ENCODE measurements at places on chromosomes 11 and 22. TPM values are rescaled to one million over a fixed set of nuclear protein-coding genes. Genes with fewer than 3 reads are reported as not detected.

Gene SCN3B
- 2.8 TPM for total RNA-seq

DNA sequence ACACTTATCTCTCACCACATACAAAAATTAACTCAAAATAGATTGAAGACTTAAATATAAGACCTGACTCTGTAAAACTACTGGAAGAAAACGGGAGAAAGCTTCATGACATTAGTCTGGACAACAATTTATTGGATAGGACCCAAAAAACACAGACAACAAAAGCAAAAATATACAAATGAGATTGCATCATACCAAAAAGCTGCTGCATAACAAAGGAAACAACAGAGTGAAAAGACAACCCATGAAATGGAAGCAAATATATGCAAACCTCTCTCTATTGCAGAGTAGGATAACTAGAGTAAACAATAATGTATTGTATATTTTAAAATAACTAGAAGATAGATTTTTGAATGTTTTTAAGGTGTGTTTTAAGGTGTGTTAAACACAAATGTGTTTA, 11.2 kb downstream of the MRGPRX2 start:
- no peak overlapping the region for H3K27ac ChIP-seq
- H3K27me3 ChIP-seq = no peaks in the 10 kb centered on the region
- H3K4me1 ChIP-seq = no peaks in the 10 kb centered on the region
- no peak overlapping the region for H3K4me3 ChIP-seq

GRCh38 chr22:26624803-26625202, 3.0 kb downstream of the CRYBA4 start:
- no peak overlapping the region for H3K4me3 ChIP-seq
- no peak overlapping the region for H3K27ac ChIP-seq
- no peak for DNase-seq

GRCh38 chr11:99098258-99098657, 77.5 kb downstream of the CNTN5 start:
- H3K36me3 ChIP-seq = no peaks in the 10 kb centered on the region
- no peak overlapping the region for H3K4me3 ChIP-seq
- no peaks in the 10 kb centered on the region for H3K27me3 ChIP-seq
- H3K4me1 ChIP-seq = no peaks in the 10 kb centered on the region
- no peak overlapping the region for H3K27ac ChIP-seq
